ENCODE measurements at places on chromosomes 12 and 14.

- ATAC-seq: no peak
Observed at GRCh38 chr12:127044836-127045235, 1222.1 kb upstream of the TMEM132C start.

DNA sequence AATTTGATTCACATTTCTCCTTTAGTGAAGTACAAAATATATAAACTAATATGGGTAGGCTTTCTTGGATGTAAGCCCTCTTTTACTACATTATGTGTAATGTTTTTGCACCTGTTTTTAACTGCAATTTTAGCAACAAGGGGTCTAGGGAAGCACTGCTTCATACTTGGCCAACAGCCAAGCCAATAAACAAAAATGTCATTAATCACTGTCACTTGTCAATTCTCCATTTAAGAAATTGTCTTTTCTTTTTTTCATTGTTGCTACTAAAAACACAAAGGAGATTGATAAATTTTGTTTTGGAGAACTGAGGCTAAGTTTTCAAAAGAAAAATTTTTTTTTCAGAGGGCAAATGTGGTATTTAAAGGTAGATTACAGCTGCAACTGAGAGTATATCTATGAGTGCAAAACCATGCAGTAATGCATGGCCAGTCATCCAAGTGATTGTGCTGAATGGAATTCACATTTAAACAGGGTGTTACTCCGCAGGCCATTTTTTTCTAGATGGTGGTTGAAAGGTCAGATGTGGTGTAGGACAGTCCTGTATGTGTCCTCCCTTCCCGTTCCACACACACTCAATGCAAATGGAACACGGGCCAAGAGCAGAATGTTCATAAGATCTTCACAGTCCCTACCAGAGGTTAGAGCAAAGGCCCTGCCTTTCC, 503.0 kb upstream of the LMO3 start:
- no peak for ATAC-seq

DNA sequence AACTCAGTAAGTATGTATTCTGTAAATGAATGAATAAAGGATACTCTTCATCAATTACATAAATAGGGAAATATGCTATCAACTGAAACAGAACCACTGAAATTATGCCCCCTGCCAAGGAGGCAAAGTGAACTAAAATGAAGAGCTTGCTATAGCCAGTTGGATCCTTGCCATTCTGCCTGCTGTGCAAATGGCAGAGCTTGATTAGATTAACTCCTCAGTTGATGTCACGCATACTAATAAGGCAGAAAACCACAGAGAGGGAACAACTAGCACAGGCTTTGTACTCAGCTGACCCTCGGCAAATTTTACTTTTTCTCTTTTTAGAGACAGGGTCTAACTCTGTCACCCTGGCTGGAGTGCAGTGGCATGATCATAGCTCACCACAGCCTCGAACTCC, 36.7 kb upstream of the FERMT2 start:
- ATAC-seq: no peak

GRCh38 chr14:100692256-100692655, 34.4 kb upstream of the DLK1 start:
- no peak for ATAC-seq

DNA sequence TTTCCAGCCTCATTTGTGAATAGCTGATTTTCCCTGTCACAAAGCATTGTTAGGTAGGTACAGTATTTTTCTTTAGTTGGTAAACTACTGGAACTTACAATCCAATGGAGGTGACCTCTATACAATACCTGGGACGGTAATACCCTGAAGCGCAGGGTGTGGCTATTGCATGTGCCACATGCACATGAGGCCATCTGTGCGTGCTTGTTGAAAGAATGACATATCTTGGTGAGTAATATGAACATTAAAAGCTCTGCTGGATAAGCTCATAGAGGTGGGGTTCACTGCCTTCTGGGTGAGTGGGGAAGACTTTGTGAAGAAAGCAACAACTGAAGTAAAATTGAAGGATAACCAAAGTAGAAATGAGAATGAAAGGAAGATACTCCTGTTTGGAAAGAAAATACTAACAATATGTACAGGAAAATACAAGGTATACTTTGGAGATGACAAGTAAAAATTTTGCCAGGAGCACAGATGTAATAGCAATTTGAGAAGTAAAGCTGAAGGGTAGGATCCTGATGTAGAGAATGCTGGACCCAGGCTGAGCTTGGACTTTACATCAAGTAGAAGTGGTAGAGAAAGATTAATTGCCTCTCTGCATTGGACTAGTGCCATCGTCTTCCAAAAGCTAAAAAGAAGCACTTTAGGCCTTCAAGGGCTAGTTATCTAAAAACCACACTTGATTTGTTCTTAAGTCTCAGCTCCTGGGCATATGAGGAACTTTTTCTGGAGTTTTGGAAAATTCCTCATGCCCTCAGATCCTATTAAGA, 97.1 kb downstream of the SLC38A6 start:
- no peak for ATAC-seq

DNA sequence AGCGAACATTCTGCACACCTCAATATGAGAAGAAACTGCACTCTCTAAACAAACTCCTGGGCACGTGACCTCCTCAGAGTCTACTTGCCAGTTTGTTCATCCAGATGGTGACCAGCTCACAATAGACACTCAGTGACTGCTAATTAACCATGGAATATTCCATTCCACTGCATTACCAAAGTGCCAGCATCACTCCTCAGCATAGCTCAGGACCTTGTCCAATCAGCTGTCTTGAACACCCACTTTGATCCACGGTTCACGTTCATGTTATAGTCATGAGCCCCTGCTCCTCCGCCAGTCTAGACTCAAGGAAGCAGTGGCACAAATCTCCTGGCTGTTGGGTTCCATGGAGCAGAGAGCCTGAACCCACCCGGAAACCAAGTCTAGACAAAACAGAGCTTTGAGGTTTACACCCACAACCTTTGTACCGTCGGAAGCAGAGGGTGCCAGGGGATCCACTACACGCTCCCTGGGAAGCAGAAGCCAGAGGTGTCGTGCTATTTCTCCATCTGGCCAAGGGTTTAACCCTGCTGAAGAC, 285.3 kb downstream of the ZFP36L1 start:
- no peak for ATAC-seq

GRCh38 chr14:100837805-100838350, 12.0 kb downstream of the MEG3 start:
- no peak for ATAC-seq

- ATAC-seq: no peak
Observed at GRCh38 chr12:88946372-88946997, 366.2 kb upstream of the KITLG start.

DNA sequence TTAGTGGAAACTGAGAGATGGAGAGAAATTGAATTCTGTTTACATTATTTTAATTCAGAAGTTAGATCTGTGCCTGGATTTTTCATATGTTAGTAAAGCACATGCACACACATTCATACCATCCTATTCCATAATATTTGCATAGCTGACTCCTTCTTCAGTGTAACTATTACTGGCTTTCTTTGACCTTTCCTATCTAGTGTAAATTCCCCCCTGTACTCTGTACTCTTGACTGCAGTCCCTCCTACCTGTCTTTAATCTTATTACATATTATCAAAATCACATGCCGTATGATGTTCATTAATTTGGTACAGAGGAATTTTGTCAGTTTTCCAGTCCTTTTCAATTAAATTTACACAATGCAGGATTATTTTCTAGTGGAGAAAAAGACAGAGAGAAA, 417.0 kb upstream of the SOX5 start:
- ATAC-seq: no peak

DNA sequence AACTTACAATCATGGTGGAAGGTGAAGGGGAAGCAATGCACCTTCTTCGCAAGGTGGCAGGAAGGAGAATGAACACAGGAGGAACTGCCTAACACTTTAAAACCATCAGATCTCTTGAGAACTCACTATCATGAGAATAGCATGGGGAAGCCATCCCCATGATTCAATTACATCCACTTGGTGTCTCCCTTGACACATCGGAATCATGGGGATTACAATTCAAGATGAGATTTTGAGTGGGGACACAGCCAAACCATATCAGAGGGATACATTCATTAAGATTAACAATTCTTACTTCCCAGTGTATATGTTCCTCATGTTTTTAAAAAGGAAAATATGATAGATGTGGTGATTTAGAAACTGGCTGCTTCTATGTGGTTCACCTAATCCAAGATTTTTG, 117.9 kb downstream of the PDE3A start:
- no peak for ATAC-seq

GRCh38 chr14:89486961-89487360, 69.9 kb upstream of the FOXN3 start:
- no peak for ATAC-seq

DNA sequence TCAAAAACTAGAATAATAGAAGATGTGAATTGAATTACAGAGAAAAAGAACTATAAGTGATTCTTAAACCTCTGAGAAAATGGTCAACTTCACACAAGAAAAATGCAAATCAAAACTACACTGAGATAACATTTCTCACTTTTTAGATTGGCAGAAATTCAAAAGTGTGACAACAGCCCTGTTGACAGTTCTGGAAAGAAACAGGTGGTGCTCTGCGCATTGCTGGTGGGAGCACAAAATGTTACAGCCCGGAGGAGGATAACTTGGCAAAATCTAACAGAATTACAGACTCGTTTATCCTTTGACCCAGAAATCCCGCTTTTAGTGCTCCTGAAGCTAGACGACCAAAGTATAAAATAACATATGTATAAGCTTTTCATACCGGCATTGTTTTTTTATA, 222.5 kb upstream of the CNTN1 start:
- no peak for ATAC-seq

GRCh38 chr14:58717211-58717610, 79.4 kb downstream of the DACT1 start:
- no peak for ATAC-seq

DNA sequence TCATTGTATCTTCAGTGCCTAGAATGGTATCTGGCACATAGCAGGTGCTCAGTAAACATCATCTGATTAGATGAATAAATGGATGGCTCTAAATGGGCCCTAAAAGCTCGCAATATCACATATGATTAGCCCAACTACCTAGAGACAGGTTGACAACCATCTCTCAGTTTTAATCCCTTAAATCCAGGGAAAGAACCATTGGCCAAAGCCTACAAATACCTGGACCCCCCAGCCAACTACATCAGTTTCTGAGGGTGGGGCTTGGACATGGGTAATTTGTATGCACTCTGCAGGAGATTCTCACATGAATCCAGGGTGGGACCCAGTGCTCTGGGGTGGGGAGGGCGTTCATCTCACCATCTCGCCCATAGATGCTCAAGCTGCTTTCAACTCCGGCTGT, 4.8 kb upstream of the DTX1 start:
- no peak for ATAC-seq

- no peak for ATAC-seq
Observed at GRCh38 chr14:27917896-27918295, 848.7 kb upstream of the FOXG1 start.

- no peak for ATAC-seq
Observed at GRCh38 chr12:15253990-15254389, 32.8 kb upstream of the RERG start.

GRCh38 chr14:54310151-54310850, 86.5 kb upstream of the CDKN3 start:
- ATAC-seq: no peak

- ATAC-seq: no peak
Observed at GRCh38 chr14:72554401-72554800, 339.5 kb downstream of the DPF3 start.

DNA sequence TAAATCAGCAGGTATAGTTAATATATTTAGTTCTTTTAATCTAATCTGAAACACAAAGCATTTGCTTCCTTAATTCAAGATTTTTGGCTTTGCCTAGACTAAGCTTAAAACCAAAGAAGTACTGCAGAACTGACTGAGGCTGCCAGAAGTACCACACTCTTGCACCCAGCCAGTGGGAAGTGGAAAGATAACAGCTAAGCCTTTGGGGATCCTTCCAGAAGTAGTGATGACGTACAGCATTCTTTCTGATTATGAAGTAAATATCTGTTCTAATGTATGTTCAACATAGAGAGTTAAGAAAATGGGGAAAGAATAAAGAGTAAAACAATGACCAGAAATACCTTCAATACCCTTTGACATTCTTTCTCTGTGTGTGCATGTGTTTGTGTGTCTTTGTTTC, 19.3 kb downstream of the NTF3 start:
- no peak for ATAC-seq

DNA sequence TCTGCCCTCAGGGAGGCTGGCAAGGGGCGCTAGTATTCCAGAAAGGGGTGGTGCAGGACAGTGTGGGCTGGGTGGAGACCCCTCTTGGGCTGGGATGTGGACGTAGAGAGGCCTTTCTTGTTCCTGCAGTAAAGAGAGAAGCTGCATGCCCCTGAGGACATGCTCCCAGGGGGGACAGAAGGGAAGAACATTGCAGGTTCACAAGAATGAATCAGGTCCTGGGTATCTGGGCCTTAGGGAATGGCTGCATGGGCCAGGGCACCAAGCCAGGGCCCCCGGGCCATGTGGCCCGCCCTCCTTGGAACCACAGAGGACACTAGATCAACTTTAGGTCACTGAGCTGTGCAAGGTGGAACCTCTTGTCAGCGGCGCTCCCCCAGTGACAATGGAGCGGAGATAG, 51.8 kb downstream of the ZNF664 start:
- no peak for ATAC-seq

DNA sequence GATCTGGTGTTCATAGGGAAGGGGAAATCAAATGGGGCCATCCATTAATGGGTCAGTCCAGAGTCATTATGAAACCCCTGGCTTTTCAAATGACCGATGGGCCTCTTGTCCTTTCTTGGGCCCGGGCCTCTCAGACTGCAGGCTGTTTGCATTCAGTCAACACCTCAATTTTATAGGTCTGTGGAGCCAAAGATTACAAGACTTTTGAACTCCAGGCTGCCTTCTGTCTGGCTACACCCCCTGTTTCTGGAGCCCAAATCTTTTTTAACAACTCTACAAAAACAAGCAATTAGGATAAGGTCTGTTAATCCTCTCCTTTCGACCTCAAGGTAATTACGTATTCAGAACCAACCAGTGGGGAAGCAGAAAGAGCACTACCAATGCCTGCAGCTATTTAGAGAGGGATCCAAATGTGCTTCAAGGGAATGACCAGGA, 35.6 kb downstream of the DUSP6 start:
- no peak for ATAC-seq

DNA sequence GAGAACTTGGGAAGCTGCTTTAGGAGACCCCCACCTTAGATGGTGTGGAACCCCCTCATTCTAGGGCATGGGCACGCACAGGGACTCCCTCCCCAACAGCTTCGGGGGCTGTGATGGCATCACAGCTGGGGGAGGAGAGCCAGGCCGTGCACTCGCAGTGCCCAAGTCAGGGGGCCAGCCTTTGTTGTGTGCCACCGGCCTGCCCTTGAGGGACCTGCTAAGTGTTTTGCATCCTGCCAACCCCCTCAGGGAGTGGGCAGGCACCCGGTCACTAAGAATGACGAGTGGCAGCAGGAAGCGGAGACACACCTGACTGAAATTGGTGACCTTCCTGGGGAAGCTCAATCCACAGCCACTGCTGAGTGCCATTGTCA, 334.9 kb upstream of the SFSWAP start:
- ATAC-seq: no peak

DNA sequence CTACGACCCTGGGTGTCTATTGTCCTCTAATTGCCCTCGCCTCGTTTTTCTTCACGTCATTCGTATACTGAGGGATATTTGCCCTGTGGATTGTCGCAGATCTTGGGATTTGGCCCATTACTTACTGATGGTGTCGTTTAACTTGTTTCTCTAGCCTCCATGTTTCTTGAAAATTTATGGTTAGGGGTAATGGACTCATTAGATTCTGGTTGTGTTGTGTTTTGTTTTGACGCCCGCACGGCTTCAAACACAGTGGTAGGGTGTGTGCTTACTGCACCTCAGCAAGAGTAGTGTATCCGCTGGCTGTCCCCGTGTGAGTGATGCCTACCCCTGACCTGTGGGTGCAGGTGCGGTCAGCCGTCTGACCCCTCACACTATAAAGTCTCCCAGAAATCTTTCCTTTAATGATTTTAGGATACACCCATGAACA, 874 bp upstream of the RNU6-8 start:
- no peak for ATAC-seq

Measured in stimulated activated memory B cell treated with anti-CD40 and anti-IgM and Interleukin-4, amounts not matched to agents 10 μg/mL and 1 μg/mL and 100 μg/mL, for 72 hours (primary cell).